Brain pericyte (primary cell): ENCODE measurements at places on chromosomes 6 and 20.

- peak; percentile 92 for DNase-seq
Measured at GRCh38 chr20:48682529-48683363, 145.1 kb downstream of the PREX1 start.

DNA sequence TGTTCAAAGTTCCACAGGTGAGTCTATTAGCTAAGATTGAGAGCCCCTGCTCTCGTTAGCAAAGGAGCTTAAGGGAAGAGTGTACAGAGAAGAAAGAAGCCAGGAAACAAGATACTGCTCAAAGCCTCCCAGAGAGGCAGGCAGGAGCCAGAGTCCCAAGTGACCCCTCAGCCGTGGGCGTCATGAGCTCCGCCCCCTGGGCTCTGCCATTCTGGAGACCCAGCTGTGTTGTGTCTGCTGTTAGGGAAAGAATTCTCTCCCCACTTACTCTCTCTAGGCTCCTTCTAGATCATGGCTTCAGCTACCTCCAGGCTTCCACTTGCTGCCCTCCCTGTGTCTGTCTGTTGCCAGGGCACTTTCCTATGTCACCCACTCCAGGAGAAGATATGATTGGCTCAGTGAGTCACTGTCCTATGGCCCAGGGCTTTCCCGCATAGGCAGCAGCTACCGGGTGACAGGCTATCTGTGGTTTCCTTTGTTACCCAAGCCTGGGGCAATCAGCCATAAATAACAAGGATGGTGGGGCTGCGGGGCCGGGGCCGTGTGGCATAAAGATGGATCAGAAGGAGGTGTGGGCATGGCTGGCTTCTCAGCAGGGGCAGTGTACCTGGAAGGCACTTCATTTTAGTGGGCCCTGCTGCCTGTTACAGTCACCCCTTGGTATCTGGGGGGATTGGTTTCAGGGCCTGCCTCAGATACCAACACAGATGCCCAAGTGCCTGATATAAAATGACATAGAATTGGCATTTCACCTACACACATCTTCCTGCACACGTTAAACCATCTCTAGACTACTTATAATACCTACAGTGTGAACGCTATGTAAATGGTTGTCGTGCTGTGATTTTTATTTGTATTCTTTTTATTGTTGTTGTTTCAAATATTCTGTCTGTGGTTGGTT, 118.9 kb downstream of the ARMC2 start:
- no peak for DNase-seq

- DNase-seq: no peak
Measured at GRCh38 chr20:39042279-39043150, 80.4 kb downstream of the DHX35 start.

- no peak for DNase-seq
Measured at GRCh38 chr6:155223646-155224451, 40.0 kb upstream of the CLDN20 start.

GRCh38 chr6:2756241-2756640, 5.5 kb upstream of the MYLK4 start:
- no peak for DNase-seq

DNA sequence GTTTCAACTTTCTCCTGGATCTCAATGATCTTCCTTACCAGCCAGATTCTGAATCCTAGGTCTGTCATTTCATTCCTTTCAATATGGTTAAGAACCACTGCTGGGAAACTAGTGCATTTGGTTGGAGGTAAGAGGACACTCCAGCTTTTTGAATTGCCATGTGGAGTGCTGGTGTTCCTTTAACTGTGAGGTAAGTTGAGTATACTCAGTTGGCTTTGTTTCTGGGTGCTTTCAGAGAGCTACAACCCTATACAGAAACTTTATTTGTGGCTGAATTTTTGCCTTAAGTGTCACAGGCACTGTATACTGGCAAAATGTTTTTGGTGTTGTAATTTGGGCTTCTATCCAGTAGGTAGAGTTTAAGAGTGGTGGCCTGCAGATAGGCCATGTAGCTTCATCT, 175.8 kb downstream of the TBC1D32 start:
- no peak for DNase-seq

DNA sequence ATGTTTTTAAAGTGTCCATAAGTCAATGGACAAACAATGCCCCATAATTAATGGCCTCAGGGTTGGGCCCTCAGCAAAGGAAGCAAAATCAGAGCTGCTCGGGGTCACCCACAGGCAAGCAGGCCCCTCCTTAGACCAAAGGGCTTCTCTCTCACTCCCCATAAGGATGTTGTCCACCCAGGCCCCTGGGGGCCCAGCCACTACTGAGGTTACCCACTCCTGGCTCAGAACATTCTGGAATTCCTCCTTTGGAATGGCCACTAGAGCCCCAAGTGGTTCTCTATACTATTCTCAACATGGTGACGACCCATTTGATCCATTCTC, 50.9 kb downstream of the BANF2 start:
- DNase-seq: no peak

DNA sequence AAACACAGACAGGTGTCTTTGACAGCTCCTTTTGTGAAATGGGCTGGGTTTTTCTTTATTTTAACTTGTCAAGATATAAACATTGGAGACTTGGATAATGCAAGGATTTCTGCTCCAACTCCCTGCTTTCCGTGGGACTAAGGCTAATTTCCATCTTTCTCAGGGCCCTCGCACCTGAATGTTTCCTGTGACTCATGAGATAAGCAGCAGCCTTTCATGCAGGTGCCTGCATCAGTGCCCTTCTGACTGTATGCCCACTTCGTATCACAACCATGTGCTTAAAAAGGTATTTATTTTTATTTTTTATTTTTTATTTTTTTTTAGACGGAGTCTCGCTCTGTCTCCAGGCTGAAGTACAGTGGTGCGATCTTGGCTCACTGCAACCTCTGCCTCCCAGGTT, 736.1 kb downstream of the DOK5 start:
- no peak for DNase-seq

- no peak for DNase-seq
Measured at GRCh38 chr6:73121421-73121993, 103.8 kb downstream of the KHDC1L start.

GRCh38 chr20:53828088-53828681, 234.5 kb upstream of the ZNF217 start:
- DNase-seq: peak; percentile 86

GRCh38 chr20:21534453-21534852, 20.6 kb upstream of the NKX2-2 start:
- DNase-seq: no peak

- no peak for DNase-seq
Measured at GRCh38 chr6:27882624-27883023, 29.6 kb downstream of the OR2B2 start.

GRCh38 chr6:43192911-43193310, 10.9 kb downstream of the CUL9 start:
- no peak for DNase-seq

DNA sequence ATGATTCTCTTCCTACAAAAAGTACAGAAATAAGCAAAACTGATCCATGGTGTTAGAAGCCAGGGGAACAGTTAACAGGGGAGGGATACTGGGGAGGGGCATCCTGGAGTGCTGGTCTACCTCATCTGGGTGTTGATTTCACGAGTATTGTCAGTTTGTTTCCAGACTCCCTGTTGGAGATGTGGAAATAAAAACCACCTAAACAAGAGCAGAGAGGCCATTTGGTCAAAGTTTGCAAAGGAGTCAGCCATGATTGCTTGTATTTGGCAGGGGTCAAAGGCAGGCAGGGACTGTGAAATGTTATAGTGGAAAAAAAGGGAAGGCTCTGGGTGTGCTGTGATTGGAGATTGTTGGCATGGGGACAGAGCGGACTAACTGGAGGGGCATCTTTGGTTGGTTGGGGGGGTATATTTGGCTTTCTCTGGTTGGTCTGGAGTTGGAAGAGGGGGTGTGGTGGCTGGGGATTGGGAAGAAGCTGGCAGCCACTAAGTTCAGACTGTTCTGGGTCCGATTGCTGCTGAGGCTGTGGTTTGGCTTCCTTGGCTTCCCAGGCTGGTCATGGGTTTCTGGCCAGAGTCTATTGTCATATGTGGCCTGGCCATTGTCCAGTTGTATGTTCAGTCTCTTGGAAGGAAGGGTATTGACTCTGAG, 14.9 kb upstream of the PANK2 start:
- no peak for DNase-seq

- no peak for DNase-seq
Measured at GRCh38 chr6:29770306-29770705, 47.1 kb downstream of the HLA-F start.

DNA sequence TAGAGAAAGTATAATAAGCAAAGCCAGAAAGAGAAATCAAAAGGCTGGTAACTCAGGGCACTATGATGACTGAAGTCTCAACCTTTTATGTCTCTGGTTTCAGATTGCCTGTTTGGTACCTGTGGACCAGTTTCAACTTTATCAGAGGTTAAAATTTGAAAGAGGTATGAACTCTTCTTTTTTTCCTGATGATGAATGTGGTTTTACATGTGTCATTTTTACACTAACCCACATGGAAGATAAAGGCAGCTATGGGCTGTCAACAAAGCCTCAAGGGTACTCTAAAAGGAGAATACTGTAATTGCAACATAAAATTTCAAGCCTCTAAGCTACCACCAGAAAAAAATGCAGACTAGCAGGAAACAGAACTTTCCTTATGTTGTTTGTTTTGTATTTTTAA, 52.4 kb downstream of the RNF144B start:
- no peak for DNase-seq

DNA sequence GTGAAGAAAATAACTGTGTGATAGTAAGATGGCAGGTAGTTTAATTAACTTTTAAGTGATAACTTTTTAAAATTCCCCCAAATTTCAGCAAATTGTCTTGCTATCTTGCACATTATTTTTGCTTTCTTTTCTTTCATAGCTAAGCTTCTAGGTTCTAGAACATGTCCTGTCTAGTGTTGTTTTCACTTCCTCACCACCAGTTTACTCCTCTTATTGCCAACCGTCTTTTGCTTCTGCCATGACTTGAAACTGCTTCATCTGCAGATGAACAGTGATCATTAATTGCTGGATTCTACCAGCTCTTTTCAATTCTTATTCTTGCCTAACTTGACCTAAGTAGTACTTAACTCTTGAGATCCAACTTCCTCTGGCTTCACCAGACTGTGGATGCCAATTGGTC, 137.8 kb downstream of the CENPW start:
- DNase-seq: no peak

GRCh38 chr6:168535711-168536110, 94.7 kb downstream of the SMOC2 start:
- DNase-seq: no peak

- no peak for DNase-seq
Measured at GRCh38 chr6:54031169-54031568, 80.1 kb upstream of the MLIP start.

GRCh38 chr20:22471156-22471836, 113.1 kb downstream of the FOXA2 start:
- DNase-seq: no peak

DNA sequence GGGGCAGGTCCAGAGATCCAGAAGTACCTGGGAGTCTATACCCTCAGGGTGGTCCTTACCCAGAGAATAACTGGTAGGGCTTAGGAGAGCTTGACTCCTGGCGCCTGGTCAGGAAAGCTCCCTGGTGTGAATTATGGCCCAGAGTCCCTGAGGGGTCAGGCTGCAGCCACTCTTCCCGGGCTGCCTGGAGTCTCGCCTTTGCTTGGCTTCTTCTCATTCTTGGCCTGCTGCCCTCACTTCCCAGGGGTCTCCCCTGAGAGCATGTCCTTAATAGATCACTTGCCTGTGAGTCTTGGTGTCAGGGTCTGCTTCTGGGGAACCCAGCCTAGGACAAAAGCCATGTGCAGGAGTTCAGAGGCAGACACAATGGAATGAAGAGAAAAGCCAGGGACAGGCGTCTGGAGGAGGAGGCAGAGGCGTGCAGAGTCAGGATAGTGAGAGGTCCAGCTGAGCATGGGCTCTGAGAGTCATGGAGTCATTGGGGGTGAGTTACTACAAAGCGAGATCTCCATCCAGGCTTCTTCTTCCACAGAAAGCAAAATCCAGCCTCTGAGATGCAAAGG, 212.3 kb downstream of the TFAP2C start:
- DNase-seq: no peak

DNA sequence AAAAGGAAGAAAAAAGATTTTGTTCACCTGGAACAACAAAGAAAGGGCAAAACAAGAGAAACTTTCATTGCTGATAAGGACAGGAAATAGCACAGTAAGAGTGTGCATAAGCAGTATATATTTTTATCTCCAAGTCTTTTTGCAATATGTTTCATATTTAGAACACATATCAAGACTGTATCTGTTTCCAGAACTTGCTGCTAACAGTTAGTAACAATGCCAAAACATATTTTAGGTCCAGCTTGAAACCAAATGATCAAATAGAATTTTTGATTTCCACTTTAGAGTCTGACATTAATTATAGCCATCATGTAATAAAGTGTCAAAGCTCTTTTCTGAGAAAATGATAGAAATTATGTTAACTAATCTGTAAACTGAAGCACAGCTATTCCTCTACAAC, 143.5 kb upstream of the SUPT3H start:
- DNase-seq: no peak

DNA sequence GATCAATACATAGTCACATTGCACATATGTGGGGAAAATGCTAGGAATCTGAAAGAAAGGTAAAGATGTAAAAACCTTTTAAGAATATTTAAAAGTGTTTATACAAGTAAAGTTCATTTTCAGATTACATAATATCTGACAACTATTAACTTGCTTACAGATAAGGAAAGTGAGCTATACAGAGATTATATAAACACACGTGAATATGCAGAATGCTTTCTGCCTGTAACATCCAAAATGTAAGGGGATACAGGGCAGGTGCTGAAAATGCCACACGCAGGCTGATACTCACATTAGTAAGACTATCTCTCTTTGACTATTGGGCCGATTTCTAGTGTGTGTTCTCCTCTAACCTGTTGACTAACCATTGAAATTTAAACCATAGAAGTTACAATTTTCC, 17.9 kb upstream of the MAP7 start:
- no peak for DNase-seq

DNA sequence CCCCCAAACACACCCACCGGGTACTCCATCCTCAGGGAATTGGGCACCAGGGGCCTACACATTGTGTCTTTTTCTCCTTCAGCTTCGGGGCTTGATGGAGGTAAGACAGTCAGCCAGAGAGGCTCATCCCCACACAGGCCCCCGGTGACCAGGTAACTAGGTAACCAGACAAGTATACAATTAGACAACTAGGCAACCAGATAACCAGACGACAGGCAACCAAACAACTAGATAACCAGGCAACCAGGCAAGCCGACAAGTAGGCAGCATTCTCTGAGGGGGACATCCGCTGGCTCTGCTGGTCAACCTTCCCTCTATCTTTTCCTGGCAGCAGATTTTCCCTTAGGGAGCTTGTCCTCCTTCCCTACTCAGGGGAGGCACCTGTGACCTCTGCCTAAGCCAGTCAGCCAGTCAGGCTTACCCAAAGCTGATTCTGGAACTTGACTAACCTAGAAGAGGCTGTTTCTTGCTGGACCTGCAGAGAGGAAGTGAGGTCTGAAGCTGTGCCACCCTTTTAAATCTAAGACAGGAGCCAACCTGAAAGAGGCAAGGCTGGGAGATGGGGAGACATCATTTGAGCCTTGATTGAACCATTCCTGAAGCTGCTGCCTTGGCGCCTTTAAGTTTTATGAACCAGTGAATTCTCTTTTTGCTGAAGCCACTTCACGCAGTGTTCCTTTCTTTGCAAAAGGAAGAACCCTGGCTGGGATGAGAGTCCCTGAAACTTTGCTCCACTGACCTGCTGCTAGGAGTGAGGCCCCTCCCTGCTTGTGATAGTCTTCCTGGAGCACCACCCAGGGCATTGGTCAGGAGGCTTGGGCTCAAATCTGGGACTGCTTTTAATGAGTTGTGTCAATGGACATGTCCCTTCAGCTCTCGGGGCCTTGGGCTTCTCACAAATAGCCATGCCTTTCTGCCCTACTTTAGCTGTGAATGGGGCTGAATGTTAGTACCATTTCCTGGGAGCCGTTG, 96.4 kb upstream of the RNF24 start:
- no peak for DNase-seq

- peak; percentile 86 for DNase-seq
Measured at GRCh38 chr6:136016228-136017225, 165.0 kb downstream of the PDE7B start.
